Non-pigmented ciliary epithelial cell (primary cell): ENCODE measurements at places on chromosomes 3 and 15.

DNA sequence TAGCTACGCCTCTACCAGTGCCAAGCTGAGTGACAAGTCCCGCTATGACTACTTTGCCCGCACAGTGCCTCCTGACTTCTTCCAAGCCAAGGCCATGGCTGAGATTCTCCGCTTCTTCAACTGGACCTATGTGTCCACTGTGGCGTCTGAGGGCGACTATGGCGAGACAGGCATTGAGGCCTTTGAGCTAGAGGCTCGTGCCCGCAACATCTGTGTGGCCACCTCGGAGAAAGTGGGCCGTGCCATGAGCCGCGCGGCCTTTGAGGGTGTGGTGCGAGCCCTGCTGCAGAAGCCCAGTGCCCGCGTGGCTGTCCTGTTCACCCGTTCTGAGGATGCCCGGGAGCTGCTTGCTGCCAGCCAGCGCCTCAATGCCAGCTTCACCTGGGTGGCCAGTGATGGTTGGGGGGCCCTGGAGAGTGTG lies 5.7 kb downstream of the GRM2 start:
- DNase-seq, result no peak

DNA sequence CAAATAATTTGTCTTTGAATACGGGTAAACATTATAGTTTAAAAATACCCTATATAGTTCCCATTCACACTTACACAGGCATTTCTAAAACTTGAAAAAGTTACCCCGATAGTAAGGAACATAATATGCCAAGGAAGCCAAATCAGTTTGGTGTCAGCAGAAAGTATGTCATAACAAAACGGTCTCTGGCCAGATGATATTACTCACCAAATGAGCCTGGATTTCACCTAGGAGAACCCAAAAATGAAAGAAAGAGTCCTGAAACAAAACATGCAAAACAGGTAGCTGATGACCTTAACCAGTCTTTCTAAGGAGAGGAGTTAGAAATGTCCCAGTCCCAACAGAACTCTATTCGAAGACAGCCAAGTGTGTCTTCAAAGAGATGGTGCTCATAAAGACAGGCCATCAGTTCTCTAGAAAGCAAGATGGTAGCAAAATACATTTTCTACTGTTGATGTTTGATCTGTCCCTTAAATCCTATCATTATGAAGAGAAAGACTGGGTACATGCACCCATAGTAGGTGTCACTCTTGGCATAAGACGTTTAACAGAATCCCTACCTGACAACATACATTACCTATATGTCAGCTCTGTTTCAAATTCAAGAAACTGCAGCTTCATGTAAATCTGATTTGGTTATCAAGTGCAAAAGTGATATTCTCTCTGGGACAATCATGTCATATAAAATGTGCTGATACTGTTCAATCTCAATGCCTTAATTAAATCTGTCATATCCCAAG lies 942.5 kb downstream of the ROBO1 start:
- DNase-seq, result no peak

DNA sequence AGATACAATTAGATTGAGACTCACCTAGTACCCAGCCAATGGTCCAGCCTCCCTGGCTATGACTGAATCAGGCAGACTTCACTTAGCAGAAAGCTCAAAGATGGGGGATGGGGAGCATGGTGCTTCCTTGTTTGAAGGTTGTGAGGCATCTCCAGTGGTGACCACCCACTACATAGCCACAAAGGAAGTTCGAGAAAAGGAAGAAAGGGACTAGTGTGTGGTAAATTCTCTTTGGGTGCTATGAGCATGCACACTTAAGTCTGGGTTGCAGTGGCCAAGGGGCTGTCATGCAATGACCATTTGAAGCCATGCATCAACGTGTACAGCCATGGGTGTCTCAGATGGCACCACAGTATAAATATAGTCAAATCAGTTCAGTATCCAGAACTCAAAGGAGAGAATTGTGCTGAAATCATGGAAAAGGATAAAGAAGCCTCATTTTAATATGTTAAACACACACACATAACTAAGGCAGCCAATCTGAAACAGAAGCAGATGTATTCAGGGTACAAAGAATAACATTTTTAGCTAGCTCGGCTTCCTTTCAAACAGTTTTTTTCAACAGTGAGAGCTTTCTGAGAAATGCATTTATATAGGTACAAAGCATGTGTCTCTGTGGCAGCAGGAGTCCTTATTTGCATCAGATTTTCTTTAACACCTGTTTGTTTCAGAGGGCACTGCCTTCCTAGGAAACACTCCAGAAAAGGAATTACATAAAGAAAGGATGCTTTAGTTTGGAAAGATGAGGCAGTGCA lies 275.5 kb downstream of the GAP43 start:
- no peak for DNase-seq

- DNase-seq, result peak; percentile 27
Observed at GRCh38 chr3:151974067-151974466, 100.6 kb downstream of the SUCNR1 start.

- DNase-seq, result no peak
Observed at GRCh38 chr3:123658852-123659206, 74.0 kb upstream of the HACD2 start.

DNA sequence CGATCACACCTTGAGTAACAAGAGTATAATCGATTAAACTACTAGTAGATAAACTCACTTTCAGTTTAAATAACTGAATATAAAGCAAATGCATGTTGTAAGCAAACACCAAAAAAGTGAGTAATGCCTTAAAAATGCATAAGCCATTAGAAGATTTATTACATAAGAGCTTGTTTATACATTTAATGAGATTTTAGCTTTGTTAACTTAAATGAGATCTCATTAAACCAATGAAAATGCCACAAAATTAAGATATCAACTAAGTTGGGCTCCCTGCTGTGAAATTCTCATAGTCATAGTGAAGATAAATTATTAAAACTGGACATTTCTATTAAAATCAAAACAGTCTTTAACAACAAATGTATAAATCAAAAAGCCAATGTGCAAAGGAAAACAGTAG lies 701.2 kb downstream of the NLGN1 start:
- DNase-seq, result no peak

DNA sequence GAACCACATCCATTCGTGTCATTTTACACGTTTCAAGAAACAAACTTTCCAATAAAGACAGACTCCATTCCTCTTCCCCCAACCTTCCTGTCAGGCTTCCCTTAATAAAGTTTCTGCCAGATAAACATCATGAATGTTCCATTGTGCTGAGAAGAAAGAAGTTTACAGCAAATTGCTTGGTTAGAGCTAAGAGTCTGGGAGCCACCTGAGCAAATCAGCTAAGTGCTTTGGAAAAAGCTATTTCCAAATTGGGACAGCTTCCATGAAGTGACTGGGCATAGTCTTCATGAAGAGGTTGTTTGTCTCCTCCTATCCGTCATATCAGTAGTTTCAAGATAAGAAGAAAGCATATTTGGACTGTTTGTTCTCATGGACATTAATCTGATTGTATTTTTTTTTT lies 77.0 kb downstream of the MAGI1 start:
- no peak for DNase-seq

DNA sequence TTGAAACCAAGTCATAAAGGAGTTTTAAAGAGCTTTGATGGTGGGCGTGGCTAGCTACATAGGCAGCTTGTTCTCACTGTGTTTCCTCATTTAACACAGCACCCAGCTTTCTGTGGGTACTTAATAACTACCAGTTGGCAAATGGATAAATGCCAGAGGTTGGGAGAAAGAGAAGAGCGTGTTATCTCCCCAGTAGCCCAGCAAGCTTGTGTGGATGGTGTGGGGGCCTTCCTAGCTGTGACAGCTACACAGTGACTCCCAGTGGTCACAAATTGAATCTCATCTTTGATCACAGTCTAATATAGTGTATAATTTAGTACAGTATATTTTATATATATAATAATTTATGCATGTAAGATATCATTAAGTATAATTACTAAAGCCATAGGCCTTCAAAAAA lies 984.1 kb downstream of the EPHA3 start:
- DNase-seq, result peak; percentile 10

DNA sequence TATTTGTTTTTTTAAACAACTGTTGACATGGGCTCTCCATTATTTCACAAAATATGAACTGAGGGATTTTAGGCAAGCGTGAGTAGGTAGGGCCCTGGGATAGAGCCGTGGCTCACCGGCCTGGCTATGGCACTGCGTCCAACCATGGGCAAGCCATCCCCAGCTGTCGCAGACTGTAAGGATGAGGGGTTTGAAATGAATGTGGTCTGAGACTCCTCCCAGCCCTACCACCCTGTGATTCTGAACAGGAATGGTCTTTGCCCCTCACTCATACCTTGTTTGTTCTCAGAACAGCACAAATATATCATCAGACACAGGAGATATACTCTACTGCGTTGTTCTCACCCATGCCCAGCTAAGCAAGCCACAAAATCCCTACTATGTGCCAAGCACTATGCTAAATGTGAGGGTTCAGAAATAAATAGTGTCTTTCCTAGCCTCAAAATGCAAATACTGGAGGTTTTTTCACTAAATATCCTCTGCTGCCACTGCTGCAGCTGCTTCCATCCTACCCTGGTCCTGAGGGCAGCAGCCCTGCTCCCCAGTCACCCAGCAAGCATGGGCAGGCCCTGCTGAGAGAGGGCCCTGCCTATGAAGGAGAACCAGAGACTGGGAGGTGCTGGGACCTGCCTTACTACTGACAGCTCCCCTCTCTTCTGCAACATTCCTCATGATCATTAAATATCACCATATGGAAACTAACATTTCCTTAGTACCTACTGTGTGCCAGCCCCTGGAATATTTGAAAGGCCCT lies 102.8 kb downstream of the XXYLT1 start:
- no peak for DNase-seq

- DNase-seq, result no peak
Observed at GRCh38 chr3:196320137-196320536, 2.1 kb upstream of the DYNLT2B start.

- no peak for DNase-seq
Observed at GRCh38 chr3:38967693-38967989, 84.1 kb downstream of the SCN11A start.

- no peak for DNase-seq
Observed at GRCh38 chr3:126485176-126485897, 9.6 kb upstream of the ZXDC start.

DNA sequence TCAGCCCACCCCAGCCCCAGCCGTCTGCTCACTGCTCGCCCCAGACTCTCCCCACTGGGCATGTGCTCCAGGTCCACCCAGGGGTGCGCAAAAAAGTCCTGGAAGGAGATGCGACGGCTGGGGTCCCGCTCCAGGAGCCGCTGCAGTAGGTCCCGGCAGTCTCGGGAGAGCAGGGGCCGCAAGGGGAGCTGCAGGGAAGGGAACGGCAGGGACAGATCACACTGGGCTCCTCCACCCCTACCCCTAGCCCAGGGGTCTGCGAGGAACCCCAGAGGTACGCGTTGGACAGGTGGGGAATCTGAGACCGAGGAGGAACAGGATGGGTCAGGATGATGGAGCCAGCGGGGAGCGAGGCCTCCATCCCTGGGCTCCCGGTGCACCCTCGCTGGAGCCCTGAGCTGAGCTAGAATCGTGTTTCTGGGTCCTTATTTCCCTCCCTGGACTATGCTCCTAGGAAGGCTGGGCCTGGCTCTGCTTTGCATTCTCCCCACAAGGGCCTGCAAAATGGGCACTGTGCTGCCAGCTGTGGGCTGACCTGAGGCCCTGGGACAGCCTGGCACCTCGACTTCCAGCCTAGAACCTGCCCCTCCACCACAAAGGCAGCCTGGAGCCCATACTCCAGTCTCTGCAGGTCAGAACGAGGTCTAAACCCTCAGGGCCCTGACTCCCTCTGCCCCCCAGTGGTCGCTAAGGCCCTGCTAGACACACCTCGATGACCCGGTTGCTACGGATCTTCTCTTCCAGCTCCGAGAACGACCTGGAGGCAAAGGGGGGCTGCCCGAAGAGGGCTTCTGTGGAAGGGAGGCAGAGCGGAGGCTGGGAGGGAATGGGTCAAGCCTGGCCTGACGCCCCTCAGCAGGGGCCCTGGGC lies 3.2 kb downstream of the ULK3 start:
- no peak for DNase-seq

GRCh38 chr15:38597219-38597800 lies 32.7 kb upstream of the RASGRP1 start:
- DNase-seq, result no peak

- DNase-seq, result peak; percentile 81
Observed at GRCh38 chr3:185733980-185734724, 90.7 kb downstream of the IGF2BP2 start.

GRCh38 chr15:81783586-81783985 lies 262.2 kb downstream of the MEX3B start:
- DNase-seq, result no peak

GRCh38 chr3:115127208-115127607 lies 19.9 kb downstream of the ZBTB20 start:
- DNase-seq, result no peak

DNA sequence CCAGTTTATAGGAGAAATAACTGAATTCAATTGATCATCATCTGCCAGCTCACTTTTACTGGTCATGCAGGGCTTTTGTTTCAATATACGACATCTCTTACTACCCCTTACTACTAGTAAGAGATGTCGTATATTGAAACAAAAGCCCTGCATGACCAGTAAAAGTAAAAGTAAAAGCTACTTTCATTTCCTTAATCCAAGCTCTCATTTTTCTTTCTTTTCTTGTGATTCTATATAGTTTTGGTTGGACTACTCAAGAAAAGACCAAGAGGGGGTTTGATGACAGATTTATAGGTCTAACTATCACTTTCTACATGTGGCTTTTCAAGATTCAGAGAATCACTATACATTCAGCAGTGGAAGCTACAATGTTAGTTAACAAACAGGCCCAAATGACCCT lies 1237.3 kb downstream of the ROBO2 start:
- DNase-seq, result no peak

- DNase-seq, result peak; percentile 40
Observed at GRCh38 chr3:124928333-124929202, 6.0 kb downstream of the MUC13 start.
